HepG2 (cell line): ENCODE measurements at places on chromosomes 5 and 9. TPM values are rescaled to one million over a fixed set of nuclear protein-coding genes. Genes with fewer than 3 reads are reported as not detected.
A peak's percentile ranks its signal among the peaks of the same experiment; 100 is the strongest.

GRCh38 chr5:5598547-5599113 is 176.2 kb downstream of the ICE1 start:
- H3K4me3 ChIP-seq: no peak overlapping the region
- no peaks in the 10 kb centered on the region for H3K27me3 ChIP-seq
- no peak overlapping the region for H3K27ac ChIP-seq

DNA sequence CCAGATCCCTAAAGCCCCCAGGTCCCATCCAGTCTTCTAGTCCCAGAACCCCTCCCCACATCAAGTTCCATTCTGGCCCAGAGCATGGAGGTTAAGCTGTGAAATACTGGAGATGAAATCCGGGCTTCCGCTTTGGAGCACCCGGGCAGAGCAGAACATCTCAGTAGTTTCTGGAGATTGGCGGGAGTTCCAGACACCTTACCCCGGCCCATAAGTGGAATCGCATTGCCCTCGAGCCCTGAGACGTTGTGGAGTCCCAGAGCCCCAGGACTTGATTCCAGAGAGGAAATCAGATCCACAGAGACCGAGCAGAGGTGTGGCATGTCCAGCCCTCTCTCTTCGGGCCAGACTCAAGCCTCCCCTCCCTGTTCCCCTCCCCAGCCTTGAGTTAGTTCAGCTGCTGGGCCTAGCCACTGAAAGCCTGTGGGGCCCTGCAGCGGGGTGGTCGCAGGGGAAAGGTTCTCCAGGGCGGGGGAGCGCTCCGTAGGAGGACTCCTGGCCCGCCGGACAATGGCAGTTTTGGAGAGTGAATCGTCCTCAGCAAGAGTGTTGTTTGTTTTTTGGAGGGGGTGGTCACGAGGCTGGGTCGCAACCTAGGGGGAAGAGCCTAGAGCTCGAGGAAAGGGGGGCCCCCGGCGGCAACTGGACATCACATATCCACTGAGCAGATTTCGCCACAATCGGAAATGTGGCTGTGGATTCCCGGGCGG is 1.0 kb upstream of the PAX5 start:
- H3K27ac ChIP-seq: no peak overlapping the region
- H3K36me3 ChIP-seq: no peaks in the 10 kb centered on the region
- peaks cover 6% of the 10 kb centered on the region for H3K27me3 ChIP-seq
- H3K4me1 ChIP-seq: peaks cover 19% of the 10 kb centered on the region
- no peak for DNase-seq
- 0 out of 2 replicates have a peak overlapping the region, but pooled peaks have one; percentile 4 for H3K4me3 ChIP-seq

DNA sequence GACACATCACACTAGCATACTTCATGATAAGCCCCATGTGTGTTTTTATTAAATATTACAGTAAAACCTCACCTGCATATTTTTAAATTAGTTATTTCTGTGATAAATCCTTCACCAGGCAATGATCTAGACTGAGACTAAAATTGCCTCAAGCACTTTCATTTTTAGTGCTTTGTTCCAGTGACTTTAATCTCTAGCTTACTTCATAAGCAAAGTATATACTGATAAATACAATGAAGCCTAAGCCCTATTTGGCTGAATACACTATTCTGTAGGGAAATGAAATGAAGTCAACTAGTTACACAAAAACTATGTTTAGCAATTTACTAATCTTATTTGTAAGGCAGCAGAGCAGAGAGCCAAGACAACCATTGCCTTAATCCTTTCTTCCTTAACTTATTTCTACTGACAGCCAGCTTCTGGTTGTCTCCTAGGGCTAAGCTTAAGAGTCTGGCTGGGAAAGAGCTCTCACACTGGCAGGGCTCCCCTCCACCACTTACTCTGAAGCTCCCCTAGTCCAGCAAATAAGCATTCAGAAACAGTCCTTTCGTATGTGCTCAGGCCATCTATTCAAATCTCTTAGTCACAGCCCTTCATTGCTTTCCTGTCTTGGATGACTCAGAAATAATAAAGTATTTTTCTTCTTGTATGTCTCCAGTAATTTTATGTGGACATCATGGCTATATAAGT is 31.4 kb upstream of the MTAP start:
- H3K4me3 ChIP-seq: no peak overlapping the region
- no peaks in the 10 kb centered on the region for H3K36me3 ChIP-seq
- DNase-seq: no peak
- H3K27ac ChIP-seq: no peak overlapping the region

DNA sequence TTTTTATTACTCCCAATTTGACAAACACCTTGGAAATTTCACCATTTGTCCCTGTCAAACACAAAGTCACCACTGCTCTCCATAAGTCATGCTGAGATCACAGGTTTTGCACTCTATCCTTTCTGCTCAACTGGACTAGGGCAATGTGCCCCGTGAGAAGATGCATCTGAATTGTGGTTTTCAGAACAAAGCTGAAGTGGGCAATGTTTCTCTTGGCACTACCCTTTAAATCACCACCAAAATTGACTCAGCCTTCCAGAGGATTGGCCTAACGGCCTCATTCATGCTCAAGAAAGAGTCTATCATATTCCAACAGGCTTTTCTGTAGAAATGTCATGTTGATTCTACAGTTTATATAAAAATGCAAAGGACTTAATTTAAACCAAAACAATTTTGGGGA is 81.0 kb upstream of the TRIO start:
- DNase-seq: no peak
- no peaks in the 10 kb centered on the region for H3K36me3 ChIP-seq
- no peak overlapping the region for H3K27ac ChIP-seq
- H3K27me3 ChIP-seq: no peaks in the 10 kb centered on the region
- H3K4me1 ChIP-seq: no peaks in the 10 kb centered on the region
- no peak overlapping the region for H3K4me3 ChIP-seq

GRCh38 chr5:155389498-155389897 is 375.9 kb downstream of the KIF4B start:
- H3K27ac ChIP-seq: no peak overlapping the region
- H3K27me3 ChIP-seq: no peaks in the 10 kb centered on the region
- H3K36me3 ChIP-seq: no peaks in the 10 kb centered on the region
- no peak overlapping the region for H3K4me3 ChIP-seq
- no peak for DNase-seq
- no peaks in the 10 kb centered on the region for H3K4me1 ChIP-seq

DNA sequence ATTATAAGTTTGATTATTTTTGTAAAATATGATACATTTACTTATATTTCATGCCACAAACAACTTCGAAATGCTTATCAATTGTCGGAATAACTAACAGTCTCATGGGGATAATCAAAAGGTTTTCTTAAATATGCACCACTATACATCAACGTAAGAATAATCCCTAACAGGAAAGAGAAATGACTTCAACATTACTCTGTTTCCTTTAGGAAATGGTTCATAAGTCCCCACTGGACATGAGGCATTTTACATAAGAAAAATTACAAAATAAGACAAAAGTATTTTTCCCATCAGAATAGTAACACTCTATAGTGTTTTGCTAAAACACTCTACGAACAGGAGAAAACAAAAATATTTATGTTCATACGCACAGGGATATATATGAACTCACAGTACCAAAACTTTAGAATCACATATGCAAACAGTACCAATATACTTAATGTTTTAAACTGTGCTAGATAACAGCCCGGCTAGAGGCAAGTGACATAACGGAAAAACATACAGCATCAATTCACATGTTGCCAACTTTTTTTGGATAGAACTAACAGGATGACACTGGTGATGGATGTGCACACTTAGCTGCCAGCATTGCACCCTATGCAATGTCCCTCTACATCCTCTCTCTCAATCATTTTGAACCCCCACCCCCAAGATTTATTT is 120.5 kb downstream of the NFIB start:
- H3K4me1 ChIP-seq: no peaks in the 10 kb centered on the region
- no peaks in the 10 kb centered on the region for H3K36me3 ChIP-seq
- DNase-seq: no peak
- H3K27ac ChIP-seq: no peak overlapping the region

DNA sequence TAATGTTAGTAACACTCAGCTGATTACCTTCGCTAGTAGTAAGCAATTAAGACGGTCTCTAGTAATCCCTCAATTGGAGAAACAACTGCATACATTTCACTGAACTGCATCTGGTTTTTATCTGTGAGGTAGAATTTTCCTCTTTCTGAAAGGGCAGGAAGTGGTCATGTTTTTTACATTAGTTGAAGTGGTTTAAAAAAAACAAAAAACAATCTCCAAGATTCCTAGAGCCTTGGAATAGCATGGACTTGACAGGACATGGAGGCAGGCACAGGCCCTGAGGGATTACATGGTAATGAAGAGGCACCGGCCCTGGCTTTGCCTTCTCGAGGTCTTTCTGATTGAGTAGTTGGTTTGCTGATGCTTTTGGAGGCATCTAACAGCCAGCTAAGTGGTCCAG is 25.8 kb downstream of the THBS4 start:
- no peak overlapping the region for H3K27ac ChIP-seq
- H3K4me3 ChIP-seq: no peak overlapping the region
- H3K36me3 ChIP-seq: no peaks in the 10 kb centered on the region
- DNase-seq: no peak
- H3K4me1 ChIP-seq: peaks cover 20% of the 10 kb centered on the region

GRCh38 chr5:89471541-89471940 is 588.6 kb upstream of the MEF2C start:
- DNase-seq: no peak
- H3K27ac ChIP-seq: no peak overlapping the region

DNA sequence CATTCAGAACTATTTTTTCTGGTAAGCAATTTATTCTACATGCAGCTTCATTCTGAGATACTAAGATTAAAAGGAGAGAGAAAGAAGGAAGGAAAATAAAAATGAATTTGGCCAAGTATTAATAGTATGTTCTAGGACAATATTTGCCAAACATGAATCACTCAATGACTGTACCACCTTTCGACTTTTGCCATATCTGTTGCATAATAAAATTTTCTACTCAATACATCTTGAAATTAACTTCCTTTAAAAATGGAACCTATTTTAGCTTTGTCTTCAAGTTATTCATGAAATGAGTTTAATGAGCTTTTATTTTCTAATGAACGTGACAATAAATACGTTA is 111.8 kb downstream of the MARCHF3 start:
- no peak overlapping the region for H3K27ac ChIP-seq
- peaks cover 5% of the 10 kb centered on the region; the same call in 2 of the 3 replicates for H3K36me3 ChIP-seq
- DNase-seq: no peak
- H3K4me1 ChIP-seq: no peaks in the 10 kb centered on the region

DNA sequence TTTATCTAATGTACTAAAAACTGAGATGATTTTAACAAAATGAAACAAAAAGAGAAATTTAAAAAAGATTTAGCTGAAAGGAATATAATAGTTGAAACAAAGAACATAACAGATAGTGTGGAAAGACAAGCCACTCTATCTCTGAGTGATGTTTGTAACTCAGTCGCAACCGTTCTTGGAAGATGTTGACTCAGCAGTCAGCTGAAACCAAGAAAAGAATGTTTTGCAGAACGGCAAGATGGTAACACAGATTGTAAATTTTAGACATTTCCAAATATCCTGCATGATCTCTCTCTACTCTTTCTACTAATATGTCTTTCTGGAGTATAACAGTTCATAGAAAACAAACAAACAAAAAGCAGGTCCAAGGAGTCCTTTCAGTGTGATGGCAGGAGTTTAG is 746.1 kb upstream of the CDH6 start:
- H3K27ac ChIP-seq: no peak overlapping the region
- H3K4me1 ChIP-seq: no peaks in the 10 kb centered on the region
- DNase-seq: no peak
- no peaks in the 10 kb centered on the region for H3K27me3 ChIP-seq
- no peaks in the 10 kb centered on the region for H3K36me3 ChIP-seq

DNA sequence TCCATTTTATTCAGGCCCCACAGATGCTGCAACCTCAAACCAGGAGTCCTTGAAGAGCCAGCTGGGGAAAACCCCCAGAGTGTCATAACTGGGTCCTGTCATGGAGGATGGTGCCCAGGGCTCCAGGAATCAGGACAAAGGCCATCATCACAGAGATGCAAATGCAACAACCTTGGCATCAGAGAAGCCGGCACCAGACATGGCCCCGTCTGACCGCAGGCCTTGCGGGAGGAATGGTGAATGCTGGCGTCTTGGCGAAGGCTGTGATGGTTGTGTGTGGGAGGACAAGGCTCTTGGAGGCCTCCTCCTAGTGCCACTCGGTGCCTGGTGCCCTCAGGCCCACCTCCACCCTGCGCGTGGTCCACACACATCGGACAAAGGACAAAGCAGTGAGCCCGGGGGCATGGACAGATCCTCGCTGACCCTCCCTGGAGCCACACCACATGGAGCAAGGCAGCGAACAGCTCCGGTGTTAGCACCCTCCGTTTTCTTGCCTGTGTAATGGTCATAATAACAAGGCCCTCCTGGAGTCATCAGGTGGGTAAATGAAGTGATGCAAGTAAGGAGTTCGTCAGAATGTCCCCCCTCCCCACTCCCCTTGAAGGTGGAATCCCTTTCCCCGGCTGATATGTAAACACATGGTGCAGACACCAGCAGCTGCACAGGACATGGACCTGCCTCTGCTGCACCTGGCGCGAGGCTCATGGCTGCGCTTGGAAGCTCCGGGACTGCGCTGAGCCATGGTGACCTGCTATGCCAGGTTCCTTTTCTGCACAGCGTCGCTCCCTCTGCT is 380.7 kb downstream of the IRX2 start:
- H3K27me3 ChIP-seq: 0 out of 3 replicates have a peak, but pooled peaks cover 2% of the 10 kb centered on the region
- no peaks in the 10 kb centered on the region for H3K4me1 ChIP-seq
- no peak overlapping the region for H3K4me3 ChIP-seq
- no peak overlapping the region for H3K27ac ChIP-seq
- H3K36me3 ChIP-seq: no peaks in the 10 kb centered on the region
- no peak for DNase-seq

DNA sequence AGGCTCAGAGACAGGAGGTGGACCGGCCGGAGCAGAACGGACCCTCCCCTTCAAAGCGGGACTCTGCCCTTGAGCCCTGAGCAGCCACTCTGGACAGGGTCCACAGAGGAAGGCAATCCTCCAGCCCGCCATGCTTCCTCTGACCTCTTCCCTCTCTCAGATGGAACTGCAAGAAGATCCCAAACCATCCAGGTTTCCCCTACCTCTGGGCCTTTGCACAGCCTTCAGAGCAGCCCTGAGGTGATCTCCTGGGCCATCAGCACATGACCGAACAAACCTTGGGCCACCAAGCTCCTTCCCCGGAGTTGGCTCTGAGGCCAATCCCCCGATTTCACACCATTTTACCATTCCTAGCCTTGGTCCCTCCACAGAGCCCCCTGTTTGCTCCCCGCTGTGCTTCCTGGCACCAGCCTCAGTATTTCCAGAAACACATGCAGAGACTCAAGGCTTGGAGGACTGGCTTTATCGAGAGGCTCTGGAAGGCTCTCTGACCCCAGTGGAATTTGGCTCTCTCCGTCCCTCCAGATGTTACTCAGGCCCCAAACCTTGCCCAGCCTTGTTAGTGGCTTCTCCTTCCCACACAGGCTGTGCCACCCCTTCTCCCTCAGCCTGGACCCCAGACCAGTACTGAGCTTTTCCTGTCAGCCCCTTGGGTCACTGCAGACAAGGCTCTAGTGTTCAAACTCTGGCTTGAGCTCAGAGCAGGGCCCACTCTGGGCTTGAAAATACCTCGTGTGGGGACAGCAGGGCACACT is 48.6 kb upstream of the KCNMB1 start:
- DNase-seq: no peak
- H3K27ac ChIP-seq: no peak overlapping the region
- H3K4me3 ChIP-seq: no peak overlapping the region

The MTAP gene
- 51.2 and 74.1 TPM in 2 replicates for total RNA-seq

The PFN3 gene
- total RNA-seq: not detected in 2 replicates

The PCDHB14 gene
- 0.32 and 0.40 TPM in 2 replicates for total RNA-seq

The ADAMTS19 gene
- not detected in 2 replicates for total RNA-seq
